Aorta (tissue), 5 donors: ENCODE measurements at places on chromosomes 5 and 9. TPM values are rescaled to one million over a fixed set of nuclear protein-coding genes. Genes with fewer than 3 reads are reported as not detected.

Gene RFESD
- 3.4 TPM for total RNA-seq

Gene SLC36A2
- total RNA-seq, result not detected

Gene GABRP
- total RNA-seq, result 0.72 TPM

Gene MYMK
- not detected for total RNA-seq

Gene TBC1D2
- total RNA-seq, result 12.4 TPM

Gene IFNA2
- not detected for total RNA-seq

Gene TXNDC8
- total RNA-seq, result not detected

GRCh38 chr9:134403682-134404301 lies 77.5 kb downstream of the RXRA start:
- peak; percentile 95 for DNase-seq

- DNase-seq, result peak; percentile 34
Measured at GRCh38 chr9:134053941-134054761, 13.7 kb downstream of the BRD3 start.

DNA sequence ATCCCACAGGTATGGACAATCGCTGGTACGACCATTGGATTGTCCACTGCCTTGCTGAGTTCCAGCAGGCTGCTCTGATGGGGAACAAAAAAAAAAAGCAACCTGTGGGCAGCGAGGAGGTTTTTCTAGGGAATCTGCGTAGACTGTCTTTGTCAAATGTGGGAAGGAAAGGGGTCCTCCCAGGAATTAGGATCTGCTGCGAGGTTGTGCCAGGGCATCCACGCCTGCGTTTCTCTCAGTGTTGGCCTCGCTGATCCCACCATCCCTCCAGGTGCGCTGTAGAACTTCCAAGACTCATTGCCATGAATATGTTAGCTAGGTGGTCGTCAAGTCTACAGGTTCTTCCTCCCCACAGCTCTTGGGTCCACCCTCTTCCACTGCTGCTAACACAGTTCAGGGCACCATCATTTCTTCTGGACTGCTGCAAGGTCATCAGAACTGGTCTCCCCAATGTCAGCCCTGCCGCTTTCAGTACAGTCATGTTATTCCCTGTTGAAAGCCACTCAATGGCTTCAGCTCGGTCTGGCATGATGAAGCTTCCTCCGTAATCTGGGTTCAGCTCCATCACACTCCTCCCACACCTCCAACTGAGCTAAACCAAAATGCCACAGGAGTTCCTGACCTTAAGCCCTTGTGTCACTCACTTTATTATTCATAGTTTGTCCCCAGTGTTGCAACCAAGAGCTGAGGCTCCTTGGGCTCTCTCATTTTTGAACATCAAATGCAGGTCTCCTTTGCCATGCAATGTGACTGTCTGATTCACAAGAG lies 79.5 kb upstream of the DMRT1 start:
- no peak for DNase-seq

- DNase-seq, result peak; percentile 61
Measured at GRCh38 chr5:179162351-179163235, 102.4 kb downstream of the ZNF354C start.

DNA sequence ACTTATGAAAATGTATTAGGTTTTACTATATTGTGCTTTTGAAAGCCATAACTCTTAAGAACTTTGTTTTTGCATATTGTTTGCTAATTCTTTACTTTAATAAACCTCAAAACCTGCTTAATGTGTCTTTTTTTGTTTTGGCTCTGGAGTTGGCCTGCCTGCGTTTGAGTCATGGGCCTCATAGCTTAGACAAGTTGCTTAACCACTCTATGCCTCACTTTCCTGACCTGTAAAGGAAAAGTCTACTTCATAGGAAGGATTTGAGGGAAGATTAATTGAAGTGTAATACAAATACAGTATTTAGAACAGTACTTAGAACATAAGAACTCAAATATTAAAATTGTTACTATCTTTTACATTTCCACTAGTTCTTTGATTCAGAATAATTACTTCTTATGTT lies 10.3 kb downstream of the SMIM32 start:
- DNase-seq, result no peak

- DNase-seq, result no peak
Measured at GRCh38 chr5:5017827-5018577, 122.1 kb upstream of the ADAMTS16 start.

DNA sequence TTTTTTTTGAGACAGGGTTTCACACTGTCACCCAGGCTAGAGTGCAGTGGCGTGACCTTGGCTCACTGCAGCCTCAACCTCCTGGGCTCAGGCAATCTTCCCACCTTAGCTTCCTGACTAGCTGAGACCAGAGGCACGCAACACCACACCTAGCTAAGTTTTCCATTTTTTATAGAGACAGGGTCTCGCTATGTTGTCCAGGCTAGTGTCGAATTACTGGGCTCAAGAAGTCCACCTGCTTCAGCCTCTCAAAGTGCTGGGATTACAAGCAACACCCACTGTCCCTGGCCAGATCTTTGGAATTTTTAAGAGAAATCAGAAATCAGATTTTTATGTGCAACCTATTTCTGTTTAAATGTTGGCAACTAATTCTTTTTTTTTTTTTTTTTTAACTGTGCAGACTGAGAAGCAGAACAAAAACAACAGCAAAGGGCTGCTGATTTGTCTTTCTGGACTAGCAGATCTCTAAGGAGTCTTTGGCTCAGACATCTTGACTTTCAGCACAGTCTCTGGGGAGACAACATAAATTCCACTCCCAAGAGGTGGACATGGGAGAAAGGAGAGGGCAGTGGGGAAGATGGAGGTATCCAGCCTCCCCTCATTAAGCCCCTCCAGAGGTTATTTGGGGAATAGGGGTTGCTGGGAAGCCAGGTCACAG lies 54.4 kb upstream of the FABP6 start:
- DNase-seq, result no peak

- no peak for DNase-seq
Measured at GRCh38 chr5:39843767-39844166, 419.0 kb upstream of the DAB2 start.
